ENCODE measurements at places on chromosomes 16 and 17.

- DNase-seq = no peak
Observed at GRCh38 chr16:84690088-84690819, 9.5 kb upstream of the USP10 start.

- DNase-seq = peak; percentile 31
Observed at GRCh38 chr16:1906846-1907165, 11.4 kb downstream of the HS3ST6 start.

GRCh38 chr16:3754081-3754703 is 36.9 kb upstream of the TRAP1 start:
- peak; percentile 64 for DNase-seq

GRCh38 chr16:53356478-53357207 is 77.6 kb upstream of the RBL2 start:
- DNase-seq = no peak

- no peak for DNase-seq
Observed at GRCh38 chr17:16297367-16298139, 55.7 kb downstream of the CENPV start.

DNA sequence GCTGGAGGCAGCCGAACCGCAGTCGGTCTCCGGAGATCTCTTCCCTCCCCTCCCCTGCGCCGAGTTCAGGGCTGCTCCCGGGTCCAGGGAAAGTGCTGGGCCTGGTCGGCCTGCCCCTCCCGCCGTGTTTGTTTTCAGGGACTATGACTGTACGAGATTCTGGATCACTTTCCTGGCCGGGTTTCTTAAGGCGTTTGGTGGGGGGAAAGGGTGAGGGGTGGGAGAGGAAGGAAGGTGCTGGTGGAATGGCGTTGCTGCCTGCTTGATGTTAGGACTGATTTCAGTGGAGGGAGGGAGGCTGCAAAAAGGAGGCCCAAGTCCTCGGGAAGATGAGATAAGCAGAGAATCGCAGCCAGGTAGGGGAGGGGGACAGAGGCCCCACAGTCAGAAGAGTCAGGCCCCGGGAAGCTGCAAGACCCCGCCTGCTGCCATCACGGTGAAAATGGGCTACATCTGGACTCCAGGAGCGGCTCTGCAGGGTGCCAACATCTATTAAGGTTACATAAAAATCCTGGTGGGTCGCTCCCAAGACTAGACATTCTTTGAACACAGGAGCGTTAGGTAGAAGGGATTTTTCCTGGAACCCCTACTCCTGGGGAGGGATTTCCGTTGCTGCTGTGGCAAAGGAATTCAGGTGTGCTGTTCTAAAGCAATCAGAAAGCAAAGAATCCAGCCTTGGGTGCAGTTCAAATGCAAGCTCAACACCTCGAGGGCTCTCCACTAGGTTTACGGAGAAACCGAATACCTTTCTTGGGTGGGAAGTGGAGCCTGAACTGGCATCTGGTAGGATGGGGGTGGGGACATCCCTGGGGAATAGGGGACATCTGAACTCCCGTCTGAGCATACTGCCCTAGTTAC is 1.2 kb downstream of the ARHGAP44 start:
- no peak for DNase-seq

- DNase-seq = no peak
Observed at GRCh38 chr16:78437352-78437968, 338.0 kb downstream of the WWOX start.

- peak; percentile 17 for DNase-seq
Observed at GRCh38 chr16:2152695-2153506, 2.7 kb upstream of the TRAF7 start.

DNA sequence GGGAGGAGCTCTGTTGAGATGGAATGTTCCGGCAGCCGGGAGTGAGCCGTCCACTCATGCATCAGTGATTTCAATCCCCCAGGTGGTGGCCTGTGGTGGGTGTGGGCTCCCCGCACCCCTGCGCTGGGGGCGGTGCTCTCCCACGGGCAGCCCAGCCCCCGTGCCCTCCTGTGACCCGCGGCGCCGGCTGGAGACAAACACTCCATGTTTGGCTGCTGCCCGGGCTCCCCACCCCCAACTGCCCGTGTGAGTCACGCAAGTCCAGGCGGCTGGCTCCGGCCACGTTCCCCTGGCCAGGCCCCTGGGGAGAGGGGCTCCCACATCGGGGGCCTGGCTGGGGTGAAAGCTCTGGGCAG is 29.4 kb downstream of the CACNA1H start:
- DNase-seq = peak; percentile 89

DNA sequence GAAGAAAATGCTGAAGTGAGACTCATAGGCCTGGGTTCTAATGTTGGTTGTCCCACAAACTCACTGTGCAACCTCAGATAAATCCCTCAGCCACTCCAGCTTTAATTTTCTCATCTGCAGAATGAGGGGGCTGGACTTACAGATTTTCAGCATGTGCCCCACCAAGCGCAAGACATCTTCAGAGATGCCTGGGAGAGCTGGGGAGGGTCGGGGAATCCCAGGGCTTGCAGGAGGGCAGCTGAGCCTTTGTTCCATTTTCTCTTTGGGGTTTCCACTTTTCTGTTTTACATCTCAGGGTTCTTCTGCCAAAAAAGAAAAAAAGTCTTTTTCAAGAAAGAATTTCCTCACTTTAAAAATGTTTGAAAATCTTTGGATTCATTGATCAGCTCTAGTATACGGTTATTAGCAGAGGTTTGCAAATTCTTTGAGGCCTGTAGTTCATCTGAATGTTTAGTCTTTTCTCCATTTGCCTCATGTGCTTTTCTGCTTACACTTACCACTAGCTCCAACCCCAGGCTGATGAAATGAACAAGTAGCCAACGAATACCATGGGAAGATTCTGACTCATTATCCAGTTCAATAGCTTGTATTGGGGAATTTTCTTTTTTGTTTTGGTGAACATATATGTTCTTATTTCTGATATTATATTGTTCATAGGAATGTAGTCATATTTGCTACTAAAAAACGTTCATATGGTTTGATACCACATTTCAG is 56.4 kb downstream of the CHD9 start:
- DNase-seq = no peak

DNA sequence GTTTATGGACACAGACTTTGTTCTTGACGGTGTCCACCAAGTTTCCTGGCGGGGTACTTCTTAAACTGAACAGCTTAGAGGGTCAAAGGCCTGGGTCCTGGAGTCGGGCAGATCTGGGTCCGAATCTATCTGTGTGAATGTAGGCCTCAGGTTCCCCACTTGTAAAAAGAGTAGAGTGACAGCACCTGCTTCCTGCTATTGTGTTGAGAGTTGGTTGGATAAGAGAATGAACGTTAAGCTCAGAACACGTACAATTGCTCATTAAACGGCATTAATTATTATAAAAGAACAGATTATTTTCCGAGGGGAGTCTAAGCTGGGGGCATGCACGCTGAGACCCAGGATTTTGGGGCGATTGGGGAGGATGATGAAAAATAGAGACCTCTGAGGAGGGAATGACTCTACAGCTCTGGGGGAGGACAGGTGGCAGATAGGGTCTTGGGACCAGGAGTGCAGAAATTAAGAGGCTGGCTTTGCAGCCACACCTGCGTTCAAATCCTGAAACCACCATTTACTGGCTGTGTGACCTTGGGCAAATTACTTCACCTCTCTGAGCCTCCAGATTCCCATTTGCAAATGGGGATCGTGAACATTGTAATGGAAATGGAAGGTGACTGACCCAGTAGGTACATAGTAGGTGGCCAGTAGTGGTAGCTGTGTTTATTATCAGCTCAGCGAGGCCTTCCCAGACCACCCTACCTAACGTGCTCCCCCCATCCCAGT is 862 bp downstream of the CLEC16A start:
- no peak for DNase-seq

DNA sequence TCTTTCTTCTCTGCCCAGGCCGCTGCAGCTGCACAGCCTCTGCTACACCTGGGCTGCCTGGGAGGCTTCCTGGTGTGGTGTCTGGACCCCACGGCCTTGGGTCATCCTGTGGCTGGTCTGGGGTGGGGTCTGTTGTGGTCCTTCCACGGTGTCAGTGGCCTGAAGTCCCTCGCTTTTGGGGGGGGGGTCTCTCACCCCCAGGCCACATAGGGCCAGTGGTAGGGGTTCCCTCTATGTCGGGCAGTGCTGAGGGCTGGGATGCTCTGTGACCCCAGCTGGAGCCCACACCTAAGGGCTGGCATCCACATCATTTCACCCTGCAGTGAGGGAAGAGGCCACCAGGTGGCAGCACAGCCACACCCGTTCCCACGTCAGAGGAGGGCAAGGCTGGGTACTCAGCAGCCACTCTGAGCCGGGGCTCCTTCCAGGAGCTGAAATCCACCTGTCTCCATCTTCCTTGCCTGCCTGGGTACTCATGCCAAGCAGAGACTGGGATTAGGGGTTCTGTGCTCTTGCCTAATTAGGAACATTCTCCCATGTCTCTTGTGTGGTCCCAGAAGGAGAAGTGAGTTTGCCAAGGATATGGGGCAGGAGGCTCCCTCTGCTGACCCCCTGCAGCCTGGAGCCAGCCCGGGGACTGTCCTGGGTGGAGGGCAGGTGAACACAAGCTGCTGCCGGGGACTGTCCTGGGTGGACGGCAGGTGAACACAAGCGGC is 13.0 kb downstream of the ENGASE start:
- DNase-seq = peak; percentile 59

DNA sequence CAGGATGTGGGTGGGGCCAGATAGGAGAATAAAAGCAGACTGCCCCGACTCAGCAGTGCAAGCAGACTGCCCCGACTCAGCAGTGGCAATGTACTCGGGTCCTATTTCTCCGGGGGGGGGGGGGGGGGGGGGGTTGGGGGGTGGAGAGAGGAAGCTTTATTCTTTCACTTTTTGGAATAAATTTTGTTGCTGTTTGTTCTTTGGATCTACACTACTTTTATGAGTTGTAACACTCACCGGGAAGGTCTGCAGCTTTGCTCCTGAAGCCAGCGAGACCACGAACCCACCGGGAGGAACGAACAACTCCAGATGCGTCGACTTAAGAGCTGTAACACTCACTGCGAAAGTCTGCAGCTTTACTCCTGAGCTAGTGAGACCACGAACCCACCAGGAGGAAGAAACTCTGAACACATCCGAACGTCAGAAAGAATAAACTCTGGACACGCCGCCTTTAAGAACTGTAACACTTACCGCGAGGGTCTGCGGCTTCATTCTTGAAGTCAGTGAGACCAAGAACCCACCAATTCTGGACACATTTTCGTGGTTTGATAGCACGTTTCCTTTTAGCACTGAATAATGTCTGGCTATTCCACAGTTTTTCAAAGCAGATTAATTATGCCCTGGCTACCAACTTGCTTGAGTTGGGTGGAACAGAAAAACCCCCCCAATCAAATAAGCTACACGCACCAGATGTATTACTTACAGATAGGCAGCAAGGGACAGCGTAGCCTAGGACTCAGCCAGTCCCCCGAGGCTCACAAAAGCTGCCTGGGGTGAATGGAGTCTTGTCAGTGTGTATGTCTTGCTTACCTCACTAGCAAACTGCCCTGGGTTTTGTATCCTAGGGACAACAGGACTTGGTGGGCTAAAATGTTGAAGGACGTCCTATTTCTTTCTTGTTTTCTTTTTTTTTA is 11.9 kb downstream of the FZD2 start:
- DNase-seq = no peak

Measured in EH (cell line).